ENCODE measurements at places on chromosomes 1 and 21.
A peak's percentile ranks its signal among the peaks of the same experiment; 100 is the strongest.

DNA sequence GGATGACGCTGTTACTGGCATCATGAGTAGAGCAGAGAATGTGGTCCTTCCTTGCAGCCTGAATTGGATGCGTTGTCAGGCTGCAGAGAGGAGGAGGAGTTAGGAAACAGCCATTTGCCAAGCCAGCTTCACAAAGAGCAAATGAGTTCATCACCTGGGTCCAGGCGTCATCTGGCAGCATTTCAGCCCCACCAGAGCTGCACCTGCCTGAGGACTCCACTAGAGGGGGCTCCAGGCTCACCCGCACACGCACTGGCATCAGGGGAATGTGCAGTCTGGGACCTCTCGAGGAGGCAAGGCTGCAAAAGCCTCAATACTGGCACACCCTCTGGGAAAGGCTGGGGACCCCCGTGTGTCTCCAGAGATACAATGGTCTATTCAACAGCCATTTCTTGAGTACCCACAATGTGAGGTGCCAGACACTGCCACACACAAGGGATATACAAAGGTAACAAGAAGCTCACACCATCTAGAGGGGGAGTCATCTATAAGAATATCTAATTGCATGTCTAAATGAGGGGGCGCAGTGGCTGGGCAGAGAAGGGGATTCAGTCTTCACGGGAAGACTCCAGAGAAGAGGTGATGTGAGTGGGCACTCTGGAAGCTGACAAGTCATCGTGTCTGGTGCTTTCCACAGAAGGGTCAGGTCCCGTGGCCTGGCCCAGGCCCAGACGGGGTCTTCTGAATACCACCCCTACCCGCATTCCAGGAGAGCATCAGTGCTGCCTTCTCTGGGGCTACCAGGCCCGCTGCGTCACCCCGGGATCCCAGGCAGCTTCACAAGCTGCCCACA, 53.5 kb upstream of the CNTN2 start:
- DNase-seq, result peak; percentile 9

GRCh38 chr1:71964188-71964587, 318.2 kb downstream of the NEGR1 start:
- DNase-seq, result no peak

DNA sequence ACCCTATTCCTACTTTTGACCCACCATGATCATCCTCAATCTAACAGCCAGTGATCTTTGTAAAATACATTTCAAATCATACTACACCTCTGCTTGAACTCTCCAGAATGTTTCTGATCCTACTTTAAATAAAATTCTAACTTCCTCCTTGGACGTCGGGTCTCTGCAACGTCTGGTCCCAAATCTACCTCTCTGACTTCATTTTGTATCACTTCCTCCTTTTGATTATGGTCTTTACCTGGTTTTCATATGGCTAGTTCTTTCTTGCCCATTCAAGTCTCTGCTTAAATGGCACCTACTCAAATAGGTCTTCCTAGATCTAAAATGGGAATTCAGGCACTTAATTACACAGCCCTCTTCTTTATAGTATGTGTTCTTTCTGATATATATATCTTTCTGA, 18.2 kb downstream of the PLPPR4 start:
- no peak for DNase-seq

DNA sequence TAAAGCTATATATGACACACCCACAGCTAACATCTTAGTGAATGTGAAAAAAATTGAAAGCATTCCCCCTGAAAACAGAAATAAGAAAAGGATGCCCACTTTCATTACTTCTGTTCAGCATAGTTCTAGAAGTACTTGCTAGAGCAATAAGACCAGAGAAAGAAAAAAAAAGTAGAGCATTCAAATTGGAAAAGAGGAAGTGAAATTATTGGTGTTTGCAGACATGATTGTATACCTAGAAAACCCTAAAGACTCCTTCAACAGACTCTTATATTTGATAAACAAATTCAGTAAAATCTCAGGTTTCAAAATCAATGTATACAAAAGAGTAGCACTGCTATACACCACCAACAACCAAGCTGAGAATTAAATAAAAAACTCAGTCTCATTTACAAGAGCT, 1461.0 kb downstream of the AMY1C start:
- DNase-seq, result no peak

- DNase-seq, result no peak
These were observed 10.2 kb upstream of the CHIT1 start for GRCh38 chr1:203239526-203240305.

DNA sequence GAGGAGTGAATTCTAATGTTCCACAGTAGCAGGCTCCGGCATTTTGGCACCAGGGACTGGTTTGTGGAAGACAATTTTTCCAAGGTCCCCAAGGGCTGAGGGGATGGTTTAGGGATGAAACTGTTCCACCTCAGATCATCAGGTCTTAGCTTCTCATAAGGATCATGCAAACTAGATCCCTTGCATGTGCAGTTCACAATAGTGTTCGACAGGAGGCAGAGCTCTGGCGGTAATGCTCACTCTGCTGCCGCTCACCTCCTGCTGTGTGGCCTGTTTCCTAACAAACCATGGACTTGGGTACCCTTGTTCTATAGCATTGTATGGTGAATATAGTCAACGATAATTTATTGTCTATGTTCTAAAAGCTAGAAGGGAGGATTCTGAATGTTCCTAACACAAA, 16.6 kb downstream of the CRNN start:
- no peak for DNase-seq

- DNase-seq, result no peak
These were observed 29.0 kb downstream of the KIAA1614 start for GRCh38 chr1:180941518-180942275.

GRCh38 chr1:228852511-228853088, 117.3 kb downstream of the RHOU start:
- DNase-seq, result no peak

GRCh38 chr1:158148468-158148867, 32.2 kb upstream of the CD1D start:
- no peak for DNase-seq

- no peak for DNase-seq
These were observed 96.4 kb upstream of the C1orf105 start for GRCh38 chr1:172324086-172324485.

GRCh38 chr1:152048416-152049009, 11.7 kb upstream of the S100A11 start:
- peak; percentile 53 for DNase-seq

- DNase-seq, result no peak
These were observed 716 bp downstream of the CTBS start for GRCh38 chr1:84573481-84573966.

DNA sequence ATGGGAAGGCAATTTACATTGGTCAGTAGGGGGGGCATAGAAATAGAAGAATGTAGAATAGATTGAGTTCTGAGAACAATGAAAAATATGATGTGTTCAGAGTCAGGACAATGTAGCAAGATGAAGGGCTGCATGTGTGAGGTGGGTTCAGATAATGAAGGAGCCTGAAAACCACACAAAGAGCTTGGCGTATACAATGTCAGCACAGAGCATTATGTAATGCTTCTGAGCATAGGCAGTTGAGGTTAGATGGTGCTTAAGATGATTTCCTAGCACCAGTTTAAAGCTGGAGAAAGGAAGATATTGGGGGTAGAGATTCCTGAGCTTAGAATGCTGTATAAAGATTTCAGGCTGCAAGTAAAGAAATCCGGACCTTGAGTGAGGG, 202.0 kb upstream of the SNX7 start:
- DNase-seq, result no peak

- no peak for DNase-seq
These were observed 83.4 kb downstream of the VPS26C start for GRCh38 chr21:37183749-37184148.

GRCh38 chr1:245225322-245226202, 70.8 kb downstream of the KIF26B start:
- DNase-seq, result no peak

GRCh38 chr1:186678155-186678554, 2.1 kb downstream of the PTGS2 start:
- DNase-seq, result no peak

- no peak for DNase-seq
These were observed 1.3 kb downstream of the CLSTN1 start for GRCh38 chr1:9822490-9822889.
